ENCODE measurements at places on chromosomes 1 and 21.

DNA sequence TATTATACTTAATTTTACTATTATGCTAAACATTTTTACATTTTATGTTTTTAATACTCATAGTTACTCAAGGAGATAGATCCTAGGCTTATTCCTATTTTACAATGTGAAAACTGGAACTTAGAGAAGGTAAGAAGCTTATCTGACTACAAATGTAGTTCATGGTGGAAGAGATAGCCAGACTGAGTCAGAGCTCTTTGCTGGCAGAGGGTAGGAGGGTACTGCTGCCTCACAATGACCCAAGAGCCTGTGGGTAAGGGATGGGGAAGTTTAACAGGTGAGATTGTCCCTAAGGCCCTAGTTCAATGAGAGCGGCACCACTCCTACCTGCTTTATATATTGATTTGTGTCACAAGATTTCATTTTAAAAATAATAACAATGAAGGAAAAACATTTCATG lies 34.1 kb upstream of the NEK7 start:
- no peak for DNase-seq

GRCh38 chr1:231998791-231999190 lies 372.2 kb downstream of the DISC1 start:
- DNase-seq = no peak

DNA sequence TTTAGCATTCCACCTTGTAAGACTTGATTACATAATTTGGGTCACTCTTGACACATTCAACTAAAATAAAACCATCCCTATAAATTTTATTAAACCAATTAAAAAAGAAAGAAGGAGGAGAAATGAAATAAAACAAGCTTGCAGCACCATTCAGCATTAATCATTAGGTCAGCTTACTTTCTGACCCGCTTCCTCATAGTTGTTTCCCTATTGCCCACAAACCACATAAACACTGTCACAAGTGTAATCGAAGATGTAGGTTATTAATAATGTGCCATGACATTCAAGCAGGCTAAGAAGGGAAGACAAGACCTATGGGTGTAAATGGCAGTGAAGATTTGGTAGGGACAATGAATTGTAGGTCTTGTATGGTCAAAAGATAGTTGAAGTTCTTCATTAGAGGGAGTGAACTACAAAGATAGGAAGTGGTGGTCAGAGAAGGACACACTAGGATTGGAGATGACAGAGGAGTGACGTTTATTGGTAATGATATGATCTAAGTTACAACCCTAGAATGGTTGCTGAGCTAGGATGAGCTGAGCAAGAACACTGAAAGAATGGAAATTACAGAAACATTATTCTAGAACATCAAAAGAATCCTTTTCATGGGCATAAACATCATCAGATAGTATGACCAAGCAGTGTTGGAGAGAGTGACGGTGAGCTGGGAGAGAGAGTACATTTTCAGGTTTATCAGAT lies 231.5 kb downstream of the KCNT2 start:
- no peak for DNase-seq

DNA sequence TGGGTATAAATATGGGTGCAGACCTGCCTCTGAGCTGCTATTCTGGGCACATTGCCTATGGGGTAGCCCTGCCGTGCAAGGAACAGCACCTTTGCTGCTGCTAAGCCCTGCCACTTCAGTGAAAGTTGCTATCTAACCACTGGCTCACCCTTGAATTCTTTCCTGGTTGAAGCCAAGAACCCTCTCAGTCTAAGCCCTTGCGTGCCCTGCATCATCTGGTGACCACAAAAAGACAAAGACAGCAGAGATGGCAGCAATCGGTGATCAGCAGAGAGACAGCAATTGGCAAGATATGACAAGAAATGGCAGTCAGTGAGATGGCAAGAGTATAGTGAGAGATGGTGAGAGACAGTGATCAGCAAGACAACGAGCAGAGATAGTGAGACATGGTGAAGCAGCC lies 418.3 kb downstream of the MATN1 start:
- no peak for DNase-seq

DNA sequence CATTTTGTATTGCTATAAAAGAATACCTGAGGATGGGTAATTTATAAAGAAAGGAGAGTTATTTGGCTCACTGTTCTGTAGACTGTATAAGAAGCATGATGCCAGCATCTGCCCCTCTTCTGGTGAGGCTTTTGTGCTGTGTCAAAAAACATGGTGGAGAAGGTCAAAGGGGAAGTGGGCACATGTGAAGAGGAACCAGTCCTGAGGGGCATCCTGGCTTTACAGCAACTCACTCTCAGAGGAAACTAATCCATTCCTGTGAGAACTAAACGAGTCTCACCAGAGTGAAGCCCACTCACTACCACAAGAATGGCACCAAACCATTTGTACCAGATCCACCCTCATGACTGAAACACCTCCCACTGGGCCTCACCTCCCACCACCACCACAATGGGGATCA lies 18.8 kb upstream of the SELP start:
- no peak for DNase-seq

DNA sequence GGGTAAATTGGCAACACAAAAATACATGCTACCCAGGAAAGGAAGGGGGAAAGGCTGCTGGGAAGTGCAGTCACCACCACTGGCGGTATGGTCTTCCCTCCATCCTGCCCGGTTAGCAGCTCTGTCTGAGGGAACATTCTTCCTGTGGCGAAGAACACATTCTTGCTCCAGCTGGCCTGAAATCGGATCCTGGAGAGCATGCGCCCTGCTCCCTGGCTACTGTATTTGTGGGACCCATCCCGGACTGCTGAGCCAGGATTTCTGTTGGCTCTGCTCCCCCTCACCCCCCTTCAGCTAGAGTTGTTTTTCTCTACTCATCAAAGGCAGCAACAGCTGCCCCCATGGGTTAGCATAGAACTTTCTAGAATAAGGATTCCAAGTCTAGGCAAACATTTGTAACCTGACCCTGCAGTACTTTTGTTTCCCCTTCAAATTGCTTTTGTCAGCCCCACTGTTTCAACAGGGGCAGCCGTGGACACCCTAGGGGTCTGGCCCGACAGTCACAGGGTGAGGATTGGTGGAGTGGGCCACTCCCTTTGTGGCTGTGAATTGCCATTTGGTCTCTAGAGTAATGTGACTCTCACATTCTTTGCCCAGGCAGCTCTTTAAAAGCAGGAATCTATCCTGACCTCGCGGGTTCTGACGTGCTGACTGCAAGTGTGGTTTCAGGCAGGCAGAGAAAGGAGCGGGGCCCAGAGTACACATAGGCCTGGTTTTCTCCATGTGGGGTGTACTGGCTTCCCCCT lies 157.7 kb downstream of the TOMM20 start:
- DNase-seq = peak; percentile 71

DNA sequence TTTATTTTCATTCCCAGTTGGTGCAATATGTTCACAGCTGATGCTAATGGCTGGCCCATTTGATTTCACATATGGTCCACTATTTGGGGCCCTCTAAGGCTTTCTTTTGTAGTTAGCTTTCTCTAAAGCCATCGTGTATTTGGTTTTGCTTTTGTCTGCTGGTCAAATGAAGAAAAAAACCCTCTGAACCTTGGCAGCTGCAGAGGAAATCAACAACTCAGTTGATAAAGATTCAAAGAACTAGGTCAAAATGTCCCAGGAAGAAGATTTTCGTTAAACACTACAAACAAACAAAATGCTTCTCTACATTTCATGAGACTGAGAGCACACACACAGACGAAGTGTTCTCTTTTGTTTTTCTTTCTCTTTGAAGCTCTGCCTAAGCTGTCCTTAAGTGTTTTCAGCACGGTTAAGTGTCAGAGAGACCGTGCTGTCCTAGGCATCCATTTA lies 655.0 kb downstream of the RWDD3 start:
- DNase-seq = no peak

- DNase-seq = peak; percentile 40
These were observed 26.7 kb upstream of the NGF start for GRCh38 chr1:115364780-115365155.

GRCh38 chr1:225945564-225945963 lies 4.5 kb upstream of the LEFTY2 start:
- DNase-seq = no peak

GRCh38 chr1:206565995-206566394 lies 46.3 kb downstream of the EIF2D start:
- DNase-seq = no peak

DNA sequence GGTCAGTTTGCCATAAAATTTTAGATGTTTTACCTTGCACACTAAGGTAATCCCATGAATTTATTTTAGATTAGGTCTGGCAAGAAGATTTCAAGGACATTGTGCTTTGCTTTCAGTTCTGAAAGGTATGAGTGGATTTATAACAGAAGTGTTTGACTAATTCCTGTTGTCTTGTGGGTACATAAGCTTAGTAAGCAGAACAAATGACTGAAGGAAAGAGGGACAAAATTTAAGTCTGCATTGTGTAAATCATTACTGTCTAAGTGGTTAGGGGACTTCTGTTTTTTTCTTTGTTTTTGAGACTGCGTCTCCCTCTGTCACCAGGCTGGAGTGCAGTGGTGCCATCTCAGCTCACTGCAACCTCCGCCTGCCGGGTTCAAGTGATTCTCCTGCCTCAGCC lies 60.1 kb downstream of the PKN2 start:
- no peak for DNase-seq

DNA sequence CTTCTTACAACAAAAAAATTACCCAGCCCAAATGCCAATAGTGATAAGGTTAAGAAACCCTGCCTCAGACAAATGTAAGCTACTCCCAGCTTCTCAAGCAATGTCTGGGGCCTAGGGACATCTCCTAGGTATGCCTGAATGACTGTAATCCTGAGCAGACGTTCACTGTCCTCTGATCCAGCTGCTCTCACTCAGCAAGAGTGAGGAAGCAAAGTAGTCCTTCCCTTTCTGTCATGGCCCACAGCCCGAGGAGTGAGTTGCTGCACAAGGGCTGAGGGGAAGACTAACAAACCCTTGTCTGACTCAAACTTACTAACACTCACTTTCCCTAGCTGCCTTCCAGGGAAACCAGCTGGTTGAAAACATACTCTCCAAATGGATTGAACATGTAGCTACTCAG lies 124.9 kb upstream of the TNFSF4 start:
- no peak for DNase-seq

DNA sequence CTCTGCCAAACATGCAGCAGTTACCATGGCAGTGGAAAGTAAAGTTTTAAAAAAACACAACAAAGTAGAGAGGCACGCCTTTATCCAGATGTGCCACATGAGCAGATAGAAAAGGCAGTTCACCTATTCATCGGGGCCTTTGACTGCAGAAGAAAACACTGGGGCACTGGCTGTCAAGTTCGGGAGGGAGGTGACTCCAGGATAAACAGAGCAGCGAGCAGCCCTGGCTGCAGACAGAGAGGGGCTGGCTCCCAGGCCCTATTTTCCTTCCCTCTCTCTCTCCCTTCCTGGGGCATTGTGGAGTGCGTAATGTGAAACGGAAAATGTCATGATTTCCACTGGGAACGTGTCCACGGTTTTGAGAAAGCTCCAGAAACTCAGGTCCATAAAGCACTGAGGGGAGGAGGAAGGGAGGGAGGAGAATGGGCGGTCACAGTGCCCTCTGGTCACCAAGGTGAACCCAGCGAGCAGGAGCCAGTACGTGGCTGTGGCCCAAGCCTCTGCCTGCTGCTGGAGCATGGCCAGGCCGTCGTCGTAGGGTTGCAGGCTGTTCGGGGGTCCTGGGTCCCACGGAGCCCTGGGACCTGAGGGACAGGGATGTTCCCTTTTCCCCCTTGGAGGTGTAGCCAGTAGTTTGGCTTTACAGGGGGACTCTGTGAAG lies 114.7 kb upstream of the IRF2BP2 start:
- DNase-seq = no peak

- DNase-seq = no peak
These were observed 12.0 kb downstream of the VAV3 start for GRCh38 chr1:107952989-107953388.

- no peak for DNase-seq
These were observed 18.9 kb upstream of the COL6A2 start for GRCh38 chr21:46078978-46079351.

- no peak for DNase-seq
These were observed 43.9 kb downstream of the GRHL3 start for GRCh38 chr1:24362982-24363614.

GRCh38 chr1:12556368-12556930 lies 61.6 kb downstream of the DHRS3 start:
- peak; percentile 98 for DNase-seq

- DNase-seq = no peak
These were observed 24.1 kb upstream of the ARHGEF11 start for GRCh38 chr1:157069601-157070000.

- DNase-seq = no peak
These were observed 66.4 kb upstream of the KLHDC7A start for GRCh38 chr1:18414321-18414720.

- DNase-seq = no peak
These were observed 81.8 kb downstream of the KIF1B start for GRCh38 chr1:10292188-10292587.

Data from retinal pigment epithelial cell (primary cell).